C1 segment of cervical spinal cord (tissue), 14 donors: ENCODE measurements at places on chromosomes 16 and 17.

- no peak for DNase-seq
Observed at GRCh38 chr16:58249388-58249779, 45.4 kb downstream of the PRSS54 start.

DNA sequence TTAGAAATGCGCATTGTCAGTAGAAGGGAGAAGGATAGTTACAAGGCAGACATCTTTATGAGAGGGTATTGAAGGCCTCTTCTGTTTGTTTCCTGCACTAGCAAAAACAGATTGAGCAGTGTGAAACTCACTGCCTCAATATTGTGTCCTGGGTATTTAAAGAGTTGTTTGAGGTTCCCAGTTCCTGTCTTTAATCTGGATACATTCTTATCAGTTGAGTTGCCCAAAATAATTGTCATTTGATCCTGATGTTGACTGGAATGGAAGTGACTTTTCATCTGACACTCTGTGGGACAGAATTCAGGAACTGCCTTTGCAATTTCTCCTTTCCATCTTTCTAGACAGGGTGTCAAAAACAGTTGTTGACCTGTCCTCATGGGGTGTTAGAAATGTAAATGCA is 1.7 kb downstream of the ATP6V0A1 start:
- peak; percentile 8 for DNase-seq

DNA sequence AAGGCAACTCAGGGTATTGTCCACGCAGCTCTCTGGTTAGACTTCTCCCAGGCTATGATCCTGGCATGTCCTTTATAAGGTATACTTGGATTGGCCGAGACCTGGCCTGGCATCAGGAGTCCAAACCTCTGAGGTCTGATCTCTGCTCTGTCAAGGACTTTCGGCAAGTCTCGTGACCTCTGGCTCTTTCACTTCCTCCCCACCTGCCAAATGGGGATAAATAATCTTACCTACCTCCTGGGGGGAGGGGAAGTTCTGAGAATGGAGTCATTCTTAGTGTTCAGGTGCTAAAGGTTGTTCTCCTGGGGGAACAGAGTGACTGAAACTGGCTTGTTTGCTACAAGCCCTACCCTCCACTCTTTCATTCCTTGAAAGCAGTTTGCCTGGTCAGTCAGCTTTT is 7.6 kb downstream of the ATXN1L start:
- DNase-seq: no peak

DNA sequence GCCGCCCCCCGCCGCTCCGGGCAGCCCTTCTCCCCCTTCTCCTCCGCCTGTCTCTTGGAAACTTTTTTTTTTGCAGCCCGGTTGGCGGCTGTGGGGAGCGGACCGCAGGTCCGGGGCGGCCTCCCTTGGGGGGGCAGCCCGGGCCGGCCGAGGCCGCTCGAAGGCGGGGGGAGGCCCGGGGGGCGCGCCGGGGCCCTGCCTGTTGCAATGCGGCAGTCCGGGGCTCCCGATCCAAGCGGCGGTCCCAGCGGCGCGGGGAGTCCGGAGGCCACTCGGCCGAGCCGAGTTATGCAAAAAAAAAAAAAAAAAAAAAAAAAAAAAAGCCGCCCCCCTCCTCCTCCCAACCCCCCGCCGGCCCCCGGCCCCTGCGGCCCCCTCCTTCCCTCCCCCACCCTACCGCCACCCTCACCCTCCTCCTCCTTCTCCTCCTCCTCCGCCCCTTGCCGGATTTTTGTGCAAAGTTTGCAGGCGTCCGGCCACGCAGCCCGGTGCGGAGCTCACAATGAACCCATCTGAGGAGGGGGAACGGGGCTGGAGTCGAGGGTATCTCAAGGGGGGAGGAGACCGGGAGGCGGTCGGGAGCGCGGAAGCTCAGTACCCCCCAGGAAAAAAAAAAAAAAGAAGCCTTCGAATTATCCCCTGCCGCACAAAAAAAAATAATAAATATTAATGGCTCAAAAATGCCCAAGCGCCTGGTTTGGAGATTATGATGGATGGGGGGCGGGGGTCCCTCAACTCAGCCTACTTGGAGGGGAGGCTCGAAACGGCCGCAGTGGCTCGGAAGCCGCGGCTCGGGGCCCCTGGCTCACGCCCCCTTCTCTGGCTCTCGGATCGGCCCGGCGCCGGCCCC is at the start of gene ZNF423:
Gene ZNF423 (minus strand): TSS at position 291 of the 850 bp plus-strand sequence. CDS start 338 bp downstream, outside the sequence.
- no peak for DNase-seq

- DNase-seq: no peak
Observed at GRCh38 chr17:82670661-82671450, 22.6 kb upstream of the WDR45B start.

DNA sequence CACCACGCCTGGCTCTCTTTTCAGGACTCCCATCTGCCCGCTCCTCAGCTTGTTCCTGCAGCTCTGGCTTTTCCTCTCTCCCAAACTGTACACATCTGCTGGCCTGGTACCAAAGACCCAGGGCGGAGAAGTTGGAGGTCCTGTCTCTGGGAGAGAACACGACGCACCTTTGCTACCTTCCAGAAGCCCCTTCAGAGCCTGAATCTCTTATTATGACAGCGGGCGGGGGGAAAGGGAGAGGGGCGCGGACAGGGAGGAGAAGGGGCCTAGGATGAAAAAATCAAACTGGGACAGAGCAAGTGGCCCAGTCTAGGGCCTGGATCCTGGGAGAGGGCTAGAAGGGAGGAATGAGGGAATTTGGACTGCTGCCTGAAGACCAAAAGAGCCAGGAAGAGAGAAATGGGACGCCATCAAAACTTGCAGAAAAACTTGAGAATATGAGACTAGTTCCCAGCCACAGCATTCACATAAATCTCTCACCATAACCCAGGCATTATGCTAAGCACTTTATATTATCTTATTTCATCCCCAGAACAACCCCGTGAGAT is 2.5 kb upstream of the PER1 start:
- DNase-seq: no peak

DNA sequence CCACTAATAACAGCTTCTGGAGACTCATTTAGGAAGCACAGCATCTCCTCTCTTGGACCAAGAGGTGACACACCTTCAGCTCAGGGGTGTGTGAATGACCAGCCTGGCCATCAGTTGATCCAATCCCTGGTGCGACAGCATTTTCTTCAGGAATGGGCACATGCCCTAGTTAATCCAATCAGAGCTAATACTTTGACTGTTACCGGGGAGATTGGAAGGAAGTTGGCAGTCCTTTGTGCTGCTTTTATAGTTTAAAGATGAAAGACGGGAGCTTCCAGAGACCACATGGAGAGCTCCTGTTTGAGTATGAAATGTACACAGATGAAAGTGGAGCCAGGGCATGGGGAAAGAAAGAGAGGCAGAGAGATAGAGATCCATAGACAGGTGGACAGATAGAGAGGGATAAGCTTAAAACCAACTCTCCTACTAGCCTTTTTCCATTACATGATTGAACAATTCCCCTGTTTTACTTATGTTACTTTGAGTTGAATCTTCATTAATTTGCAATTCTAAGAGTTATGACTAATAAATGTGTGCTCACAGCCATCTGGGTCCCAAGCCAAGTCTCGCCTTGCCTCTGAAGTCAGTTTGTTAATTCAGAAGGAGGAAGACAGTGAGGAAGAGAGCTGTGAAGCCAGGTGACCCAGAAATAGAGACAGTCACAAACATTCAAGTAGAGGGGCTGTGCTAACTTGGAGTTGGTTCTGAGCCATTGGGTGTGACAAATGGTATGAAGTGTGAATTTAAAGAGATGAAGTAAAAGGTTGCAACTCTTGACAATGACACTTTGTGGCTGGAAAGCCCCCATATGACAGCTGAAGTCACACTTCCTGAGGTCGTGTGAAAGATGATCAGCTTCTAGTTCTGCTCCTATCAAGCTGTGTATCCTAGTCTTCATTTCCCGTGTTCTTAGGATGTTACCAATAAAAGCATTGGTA is 120.0 kb upstream of the GOT2 start:
- DNase-seq: no peak

- no peak for DNase-seq
Observed at GRCh38 chr17:36868777-36869176, 68.5 kb upstream of the LHX1 start.

DNA sequence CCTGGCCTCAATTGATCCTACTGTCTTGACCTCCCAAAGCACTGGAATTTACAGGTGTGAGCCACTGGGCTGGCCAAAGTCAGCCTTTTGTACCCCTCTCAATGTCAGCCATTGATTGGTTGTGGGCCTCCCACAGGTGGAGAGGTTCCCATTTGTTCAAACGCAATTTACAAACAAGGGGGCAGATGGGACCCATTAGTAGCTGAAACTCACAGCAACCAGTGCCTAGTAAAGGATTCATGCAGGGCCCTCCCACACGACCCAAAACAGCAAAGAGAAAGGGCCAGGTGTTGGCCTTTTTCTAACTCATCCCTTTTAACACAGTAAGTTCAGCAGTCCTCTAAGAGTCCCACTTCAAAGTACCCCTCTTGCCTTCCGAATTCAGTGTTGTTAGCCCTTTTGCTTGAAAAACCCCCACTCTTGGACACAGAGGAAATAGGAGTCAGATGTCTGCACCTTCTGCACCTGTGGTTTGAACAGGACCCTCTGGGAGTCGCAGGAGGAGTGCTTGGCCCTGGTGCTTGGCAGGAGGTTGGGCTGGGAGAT is 89.2 kb downstream of the PITPNC1 start:
- DNase-seq: no peak

- peak; percentile 88 for DNase-seq
Observed at GRCh38 chr16:425082-425718, at the start of gene RAB11FIP3. Gene RAB11FIP3 (plus strand): TSS chr16:425649. CDS start chr16:426007, 358 bp downstream.

DNA sequence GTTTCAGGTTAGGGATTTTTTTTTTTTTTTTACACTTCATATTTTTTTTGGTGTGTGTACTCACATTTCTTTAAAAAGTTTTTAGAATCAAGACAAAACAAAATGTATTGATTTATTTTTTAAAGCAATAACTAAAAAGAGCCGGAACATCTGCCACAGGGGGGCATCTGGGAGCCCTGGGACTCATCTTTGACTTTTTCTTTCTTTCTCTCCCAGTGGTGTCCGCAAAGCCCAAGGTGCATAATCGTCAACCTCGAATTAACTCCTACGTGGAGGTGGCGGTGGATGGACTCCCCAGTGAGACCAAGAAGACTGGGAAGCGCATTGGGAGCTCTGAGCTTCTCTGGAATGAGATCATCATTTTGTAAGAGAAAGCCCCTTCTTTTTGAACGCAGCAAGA is 36.3 kb downstream of the WWP2 start:
- DNase-seq: no peak

DNA sequence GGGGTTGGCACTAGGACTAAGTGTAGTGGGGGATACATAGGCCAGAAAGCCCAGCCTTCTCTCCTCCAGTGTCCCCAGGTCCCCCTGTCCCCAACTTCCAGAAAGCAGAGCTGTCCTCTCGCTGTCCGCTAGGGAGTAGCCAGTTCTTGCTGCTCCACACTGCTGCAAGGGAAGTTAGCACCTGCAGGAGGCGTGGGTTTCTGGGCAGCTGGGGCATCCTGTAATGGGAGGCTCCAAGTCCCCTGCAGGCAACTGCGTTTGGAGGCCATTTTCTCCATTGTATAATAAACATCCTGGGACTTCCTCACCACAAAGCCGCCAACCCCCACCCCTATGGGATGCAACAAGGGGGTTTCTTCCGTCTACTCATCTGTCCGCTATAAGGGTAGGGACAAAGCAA is 1.7 kb downstream of the RPRML start:
- no peak for DNase-seq

DNA sequence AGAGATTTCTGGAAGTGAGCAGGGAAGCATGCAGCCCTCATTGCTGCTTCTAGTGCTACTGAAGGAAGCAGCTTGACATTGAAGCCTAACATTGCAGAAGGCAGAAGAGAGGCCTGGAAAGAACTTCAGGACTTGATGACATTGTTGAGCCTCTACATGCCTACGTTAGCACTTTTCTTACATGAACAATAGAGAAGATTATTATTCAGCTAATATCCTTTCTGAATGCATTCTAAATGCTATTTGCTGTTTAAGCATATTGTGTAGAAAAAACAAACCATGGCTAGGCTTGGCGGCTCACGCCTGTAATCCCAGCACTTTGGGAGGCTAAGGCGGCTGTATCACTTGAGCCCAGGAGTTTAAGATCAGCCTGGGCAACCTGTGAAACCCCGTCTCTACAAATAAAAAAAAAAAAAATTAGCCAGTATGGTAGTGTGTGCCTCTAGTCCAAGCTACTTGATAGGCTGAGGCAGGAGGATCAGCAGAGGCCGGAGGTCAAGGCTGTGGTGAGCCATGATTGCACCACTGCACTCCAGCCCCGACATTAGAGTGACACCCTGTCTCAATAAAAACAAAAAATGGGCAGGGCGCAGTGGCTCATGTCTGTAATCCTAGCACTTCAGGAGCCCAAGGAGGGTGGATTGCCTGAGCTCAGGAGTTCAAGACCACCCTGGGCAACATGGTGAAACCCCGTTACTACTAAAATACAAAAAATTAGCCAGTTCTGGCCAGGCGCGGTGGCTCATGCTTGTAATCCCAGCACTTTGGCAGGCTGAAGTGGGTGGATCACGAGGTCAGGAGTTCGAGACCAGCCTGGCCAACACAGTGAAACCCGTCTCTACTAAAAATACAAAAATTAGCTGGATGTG is 2.2 kb upstream of the AURKB start:
- no peak for DNase-seq

GRCh38 chr17:27475981-27476895 is 20.0 kb downstream of the KSR1 start:
- DNase-seq: no peak

DNA sequence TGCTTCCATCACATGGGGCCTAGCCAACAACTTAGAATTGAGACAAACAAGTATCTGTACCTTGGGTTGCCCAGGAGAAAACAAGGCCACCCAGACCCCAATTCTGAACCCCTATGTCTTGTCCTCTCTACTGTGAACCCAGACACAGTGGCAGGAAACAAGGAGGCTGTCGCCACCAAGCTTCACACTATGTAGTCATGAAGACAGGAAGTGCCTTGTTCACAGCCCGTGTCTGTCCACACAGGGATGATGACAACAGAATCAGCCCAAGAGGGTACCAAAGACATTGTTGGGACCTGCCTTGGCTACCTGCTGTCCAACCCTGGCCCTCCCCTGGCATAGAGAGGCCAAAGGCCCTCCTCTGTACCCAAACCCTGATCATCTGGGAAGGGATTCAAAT is 84.8 kb downstream of the CDYL2 start:
- no peak for DNase-seq

DNA sequence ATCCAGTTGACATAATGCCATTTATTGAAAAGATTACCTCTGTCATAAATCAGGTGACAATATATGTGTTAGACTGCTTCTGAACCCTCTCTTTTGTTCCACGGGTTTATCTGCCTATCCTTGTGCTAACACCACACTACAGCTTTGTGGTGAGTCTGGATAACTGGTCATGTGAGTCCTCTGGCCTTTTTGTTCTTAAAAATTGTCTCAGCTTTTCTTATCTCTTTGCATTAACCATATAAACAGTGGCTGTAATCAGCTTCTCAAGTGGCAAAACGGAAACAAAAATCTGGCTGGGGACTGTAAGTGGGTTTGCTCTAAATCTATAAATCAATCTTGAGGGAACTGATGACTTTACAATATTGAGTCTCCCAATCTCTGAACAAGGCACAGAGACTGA is 44.6 kb downstream of the STX8 start:
- no peak for DNase-seq

GRCh38 chr17:66416207-66416940 is 114.0 kb downstream of the PRKCA start:
- no peak for DNase-seq

DNA sequence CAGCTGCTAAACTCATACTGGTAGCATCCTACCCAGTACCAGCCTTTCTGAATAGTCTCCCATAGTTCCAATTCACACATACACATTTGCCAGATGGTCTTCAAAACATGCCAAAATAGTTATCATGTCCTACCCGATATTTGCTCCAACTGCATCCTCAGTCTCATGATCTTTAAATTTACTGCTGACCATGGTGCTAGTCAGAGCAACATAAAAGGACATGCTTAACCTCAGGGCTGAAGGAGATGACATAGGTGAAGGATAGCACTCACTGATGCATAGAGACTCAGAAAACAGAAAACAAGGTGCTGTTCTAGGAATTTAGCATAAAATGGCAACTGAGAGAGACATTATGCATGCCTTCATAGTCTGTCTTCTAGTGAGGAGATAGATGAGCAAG is 200.6 kb upstream of the CCL2 start:
- no peak for DNase-seq
